ENCODE measurements at places on chromosomes 2 and 18. TPM values are rescaled to one million over a fixed set of nuclear protein-coding genes. Genes with fewer than 3 reads are reported as not detected.

ADAM23 gene
- polyA plus RNA-seq = 0.57 TPM

CLEC4F gene
- polyA plus RNA-seq = 0.39 TPM

LHCGR gene
- 0.02 TPM for polyA plus RNA-seq

CXCR1 gene
- polyA plus RNA-seq = 0.47 TPM

SLC9A4 gene
- 0.09 TPM for polyA plus RNA-seq

SLC14A1 gene
- polyA plus RNA-seq = 0.39 TPM

ZNF407 gene
- 4.9 TPM for polyA plus RNA-seq

EXOC6B gene
- 4.4 TPM for polyA plus RNA-seq

C2orf15 gene
- polyA plus RNA-seq = 2.7 TPM

C2orf80 gene
- polyA plus RNA-seq = not detected

TACR1 gene
- 0.33 TPM for polyA plus RNA-seq

EFR3B gene
- polyA plus RNA-seq = 0.68 TPM

LRRC30 gene
- not detected for polyA plus RNA-seq

CNGA3 gene
- polyA plus RNA-seq = 0.06 TPM

CIB4 gene
- not detected for polyA plus RNA-seq

ALPI gene
- polyA plus RNA-seq = not detected

MOGAT1 gene
- 0.08 TPM for polyA plus RNA-seq

TLX2 gene
- 0.03 TPM for polyA plus RNA-seq

GALR1 gene
- polyA plus RNA-seq = not detected

TNFRSF11A gene
- polyA plus RNA-seq = 1.0 TPM

LOXHD1 gene
- 0.49 TPM for polyA plus RNA-seq

RAB6D gene
- 0.01 TPM for polyA plus RNA-seq

KIF5C gene
- 0.22 TPM for polyA plus RNA-seq

PSD4 gene
- 20.9 TPM for polyA plus RNA-seq

WDR35 gene
- 4.6 TPM for polyA plus RNA-seq

ZSWIM2 gene
- polyA plus RNA-seq = not detected

C2orf42 gene
- 4.3 TPM for polyA plus RNA-seq

INPP5D gene
- 25.8 TPM for polyA plus RNA-seq

REG3A gene
- not detected for polyA plus RNA-seq

CD226 gene
- 3.0 TPM for polyA plus RNA-seq

SLC5A7 gene
- polyA plus RNA-seq = 0.06 TPM

IL1B gene
- polyA plus RNA-seq = 6.5 TPM

LYPD6 gene
- 0.16 TPM for polyA plus RNA-seq

ERFE gene
- not detected for polyA plus RNA-seq

ADGRF3 gene
- polyA plus RNA-seq = 0.10 TPM

SEC11C gene
- polyA plus RNA-seq = 74.3 TPM

CDH2 gene
- polyA plus RNA-seq = 0.14 TPM

CHRND gene
- polyA plus RNA-seq = not detected

TEX44 gene
- not detected for polyA plus RNA-seq

BOLL gene
- not detected for polyA plus RNA-seq

RSAD2 gene
- 3.3 TPM for polyA plus RNA-seq

PRKAG3 gene
- 0.01 TPM for polyA plus RNA-seq

LOXL3 gene
- polyA plus RNA-seq = 7.3 TPM

GAD1 gene
- polyA plus RNA-seq = 0.22 TPM

UGT1A5 gene
- not detected for polyA plus RNA-seq

FBLN7 gene
- 0.77 TPM for polyA plus RNA-seq
